ENCODE measurements at places on chromosomes 7 and 10.
A peak's percentile ranks its signal among the peaks of the same experiment; 100 is the strongest.

DNA sequence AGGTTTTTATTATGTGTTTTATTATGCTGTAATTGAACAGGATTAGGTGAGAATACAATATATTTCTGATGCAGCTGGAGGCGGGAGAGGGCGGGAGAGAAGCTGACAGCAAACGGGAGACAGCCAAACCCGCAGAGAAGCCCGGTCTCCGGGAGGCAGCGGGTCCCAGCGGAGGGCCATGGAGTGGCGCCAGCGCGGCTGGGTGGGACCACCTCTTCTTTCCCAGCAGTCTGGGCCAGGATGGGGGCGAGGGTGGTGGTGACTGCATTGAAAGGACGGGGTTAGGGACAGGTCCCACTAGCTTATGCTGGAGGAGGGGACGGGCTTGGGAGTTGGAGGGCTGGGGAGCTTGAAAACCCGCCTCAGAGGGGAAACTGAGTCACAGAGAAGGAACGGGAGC lies 14.5 kb upstream of the KAZALD1 start:
- DNase-seq = no peak

GRCh38 chr10:12938271-12938670 lies 63.2 kb downstream of the CCDC3 start:
- no peak for DNase-seq

- DNase-seq = no peak
These were observed 7.1 kb downstream of the ZSCAN25 start for GRCh38 chr7:99623702-99624447.

GRCh38 chr7:51645255-51645654 lies 328.6 kb upstream of the COBL start:
- DNase-seq = no peak

GRCh38 chr10:1920941-1921340 lies 183.6 kb upstream of the ADARB2 start:
- no peak for DNase-seq

DNA sequence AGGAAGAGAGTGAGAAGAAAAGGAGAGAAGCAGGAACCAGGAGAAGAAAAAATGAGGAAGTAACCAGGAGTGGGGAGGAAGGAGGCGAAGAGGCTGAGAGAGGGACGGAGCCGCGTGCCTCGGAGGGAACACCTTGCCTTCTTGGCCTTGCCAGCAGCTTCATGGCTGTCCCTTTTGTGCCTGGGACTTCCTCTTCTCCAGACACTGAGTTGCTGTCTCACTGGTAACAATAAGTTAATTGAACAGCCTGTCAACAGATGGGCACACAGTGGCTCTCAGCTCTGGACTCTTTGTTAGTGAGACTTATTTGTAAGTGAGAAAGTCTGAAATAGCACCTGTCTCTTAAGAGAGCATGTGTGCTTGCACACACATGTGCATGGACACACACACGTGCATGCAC lies 83.2 kb downstream of the GATA3 start:
- peak; percentile 29 for DNase-seq

GRCh38 chr7:115689941-115690340 lies 340.6 kb downstream of the TFEC start:
- DNase-seq = no peak

DNA sequence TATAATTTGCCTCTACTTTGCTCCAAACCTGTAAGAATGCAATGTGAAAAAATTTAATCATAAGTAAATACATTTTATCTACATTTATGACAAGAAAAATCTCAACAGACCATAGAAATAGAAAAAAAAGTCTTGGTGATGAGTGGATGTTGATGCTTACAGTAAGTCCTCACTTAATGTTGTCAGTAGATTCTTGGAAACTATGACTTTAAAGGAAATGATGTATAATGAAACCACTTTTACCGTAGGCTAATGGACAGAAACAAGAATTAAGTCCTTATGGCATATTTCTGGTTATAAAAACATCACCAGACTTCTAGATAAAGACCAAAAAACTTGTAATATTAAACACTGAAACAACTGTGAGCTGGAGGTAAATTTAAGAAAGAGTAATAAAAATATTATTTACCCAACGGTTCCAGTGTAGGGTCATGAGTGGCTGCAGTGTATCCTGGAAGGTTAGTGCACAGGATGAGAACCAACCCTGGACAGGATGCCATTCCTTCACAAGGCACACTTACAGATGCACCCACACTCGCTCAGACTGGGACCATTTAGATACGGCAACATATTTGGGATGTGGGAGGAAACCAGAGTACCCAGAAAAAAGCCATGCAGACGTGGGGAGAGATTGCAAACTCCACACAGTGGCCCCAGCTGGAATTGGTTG lies 76.3 kb downstream of the GLCCI1 start:
- DNase-seq = no peak

DNA sequence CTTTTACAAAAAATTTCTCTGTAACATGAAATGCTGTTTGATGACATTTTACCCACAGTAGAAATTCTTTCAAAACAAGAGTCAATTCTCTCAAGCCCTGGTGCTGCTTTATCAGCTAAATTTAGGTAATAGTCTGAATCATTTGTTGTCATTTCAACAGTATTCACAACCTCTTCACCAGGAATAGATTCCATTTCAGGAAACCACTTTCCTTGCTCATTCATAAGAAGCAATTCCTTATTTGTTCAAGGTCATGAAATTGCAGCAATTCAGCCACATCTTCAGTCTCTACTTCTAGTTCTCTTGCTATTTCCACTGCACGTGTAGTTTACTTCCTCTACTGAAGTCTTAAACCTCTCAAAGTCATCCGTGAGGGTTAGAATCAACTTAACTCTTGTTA lies 14.1 kb downstream of the STAG3 start:
- DNase-seq = peak; percentile 25

- no peak for DNase-seq
These were observed 223.3 kb downstream of the MLLT10 start for GRCh38 chr10:21757185-21757901.

- DNase-seq = no peak
These were observed 5.7 kb downstream of the MTURN start for GRCh38 chr7:30140456-30140855.

DNA sequence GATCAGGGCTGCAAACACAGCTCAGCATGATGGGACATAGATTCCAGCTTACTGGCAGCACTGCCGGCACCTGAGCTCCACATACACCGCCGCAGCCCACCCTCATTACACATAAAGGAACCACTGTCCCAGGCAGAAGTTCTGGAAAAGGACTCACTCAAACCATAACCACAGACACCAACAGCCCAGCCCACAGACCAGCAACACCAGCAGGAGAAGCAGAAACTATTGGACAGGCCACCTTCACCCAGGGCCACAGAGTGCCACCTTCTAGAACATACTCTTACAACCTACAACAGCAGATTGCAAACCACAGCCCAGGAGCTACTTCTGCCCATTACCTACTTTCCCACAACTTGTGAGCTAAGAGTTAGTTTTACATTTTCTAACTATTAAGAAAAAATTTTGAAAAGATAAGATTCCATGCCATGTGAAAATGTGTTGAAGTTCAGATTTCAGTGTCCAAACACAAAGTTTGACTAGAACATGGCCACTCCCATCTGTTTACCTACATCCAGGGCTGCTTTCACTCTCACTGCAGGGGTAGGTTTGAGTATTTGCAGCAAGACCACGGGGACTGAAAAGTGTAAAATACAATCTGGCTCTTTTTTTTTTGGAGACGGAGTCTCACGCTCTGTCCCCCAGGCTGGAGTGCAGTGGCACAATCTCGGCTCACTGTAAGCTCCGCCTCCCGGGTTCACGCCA lies 153.0 kb downstream of the TNS3 start:
- no peak for DNase-seq

GRCh38 chr7:66720561-66720960 lies 20.0 kb upstream of the RABGEF1 start:
- DNase-seq = peak; percentile 74

- DNase-seq = peak; percentile 10
These were observed 4.2 kb downstream of the SUN1 start for GRCh38 chr7:836429-836828.

- DNase-seq = no peak
These were observed 179.5 kb upstream of the PLXNA4 start for GRCh38 chr7:132755538-132756483.

GRCh38 chr7:16345979-16346958 lies 75.1 kb downstream of the CRPPA start:
- DNase-seq = no peak

DNA sequence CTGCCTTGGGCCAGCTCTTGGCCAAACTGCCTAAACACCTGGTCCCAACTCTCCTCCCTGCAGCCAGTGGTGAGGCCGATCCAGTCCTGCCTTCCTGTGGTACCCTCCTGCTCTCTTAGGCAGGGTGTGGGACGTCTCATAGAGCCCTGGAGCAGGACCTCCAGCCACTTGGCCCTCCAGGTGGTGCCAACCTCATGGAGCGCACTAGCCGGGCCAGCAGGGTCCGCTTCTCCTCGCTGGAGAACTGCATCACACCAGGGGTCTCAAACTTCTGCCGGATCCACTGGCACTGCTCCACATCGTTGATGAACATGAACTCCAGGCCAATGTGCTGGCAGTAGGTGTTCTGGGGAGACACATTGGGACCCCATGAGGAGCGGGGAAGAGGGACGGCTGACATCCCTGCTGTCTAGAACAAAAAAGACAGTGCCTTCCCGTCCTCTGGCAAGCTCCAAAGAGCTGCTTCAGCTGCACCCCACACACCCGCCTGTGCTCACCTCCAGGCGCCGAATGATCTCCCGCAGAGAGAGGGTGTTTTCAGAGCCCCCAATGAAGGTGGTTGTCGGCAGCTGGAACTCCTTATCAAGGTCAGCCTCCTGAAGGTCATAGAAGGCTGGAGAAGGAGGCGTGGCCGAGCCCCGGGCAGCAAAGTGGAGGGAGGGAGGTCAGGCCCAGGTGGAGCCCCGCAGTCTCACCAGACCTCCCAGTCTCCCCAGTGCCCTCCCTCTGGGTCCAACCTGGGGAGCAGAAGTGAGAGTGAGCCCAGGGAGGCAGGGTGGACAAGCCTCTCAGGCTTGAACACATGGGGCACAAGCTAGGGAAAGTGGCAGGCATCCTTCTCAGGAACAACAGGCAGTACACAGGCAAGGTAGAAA lies 10.2 kb downstream of the OGDHL start:
- DNase-seq = no peak

- DNase-seq = no peak
These were observed 35.8 kb upstream of the EN2 start for GRCh38 chr7:155422151-155422550.

DNA sequence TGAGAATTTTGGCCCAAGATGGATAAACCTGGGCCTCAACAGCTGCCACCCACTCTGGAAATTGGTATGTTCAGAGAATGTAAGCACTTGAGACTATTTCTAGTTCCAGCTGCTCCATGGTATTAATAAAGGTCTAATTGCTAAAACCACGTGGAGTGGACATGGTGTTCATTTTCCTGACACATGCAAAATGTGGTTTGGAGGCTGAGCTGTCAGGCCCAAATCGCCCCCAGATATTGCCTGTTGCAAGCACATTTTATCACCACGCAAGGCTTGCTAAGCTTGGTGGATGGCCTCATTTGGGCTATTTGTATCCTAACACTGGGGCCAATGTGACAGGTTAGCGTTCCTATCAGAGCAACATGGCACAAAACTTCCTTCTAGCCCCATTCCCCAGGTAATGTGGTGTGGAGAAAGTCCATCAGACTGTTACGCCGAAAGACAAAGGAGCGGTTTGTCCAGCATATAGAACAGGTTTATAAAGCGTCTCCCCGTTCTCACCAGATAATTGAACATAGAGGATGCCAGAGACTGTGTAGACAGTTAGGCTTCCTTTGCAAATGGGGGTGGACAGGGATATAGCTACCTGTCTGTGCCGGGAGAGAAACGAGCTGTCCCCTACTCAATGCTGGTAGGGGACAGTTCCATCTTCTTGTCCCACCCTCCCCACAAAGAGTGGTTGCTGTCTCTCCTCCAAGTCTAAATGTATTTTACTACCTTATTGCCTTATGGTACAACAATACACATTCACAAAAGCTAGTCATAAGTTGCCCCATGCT lies 78.0 kb upstream of the ANKRD1 start:
- DNase-seq = no peak

DNA sequence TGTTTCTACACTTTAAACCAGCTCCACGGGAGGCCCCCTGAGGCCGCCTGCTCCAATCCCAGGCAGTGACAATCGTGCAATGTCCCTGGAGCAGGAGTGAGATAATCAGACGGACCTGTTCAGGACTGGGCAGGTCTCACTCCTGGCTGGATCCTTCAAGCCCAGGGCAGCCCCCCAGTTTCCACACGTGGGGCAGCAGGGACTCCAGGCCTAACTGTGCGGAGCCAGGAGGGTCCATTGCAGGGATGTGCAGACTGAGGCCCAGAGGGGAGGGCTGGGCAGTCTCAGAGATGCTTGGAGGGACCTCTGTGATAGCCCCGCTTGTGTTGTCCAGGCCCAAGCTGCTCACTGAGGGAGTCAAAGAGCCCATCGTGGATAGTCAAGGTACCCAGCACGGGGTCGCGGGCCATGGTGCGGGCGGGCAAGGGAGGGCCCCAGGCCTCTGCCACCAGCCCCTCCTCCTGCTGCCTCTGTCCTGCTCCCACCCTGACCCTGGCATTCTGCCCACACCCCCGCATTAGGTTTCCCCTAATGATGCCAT lies 110.5 kb upstream of the KCTD7 start:
- DNase-seq = no peak

DNA sequence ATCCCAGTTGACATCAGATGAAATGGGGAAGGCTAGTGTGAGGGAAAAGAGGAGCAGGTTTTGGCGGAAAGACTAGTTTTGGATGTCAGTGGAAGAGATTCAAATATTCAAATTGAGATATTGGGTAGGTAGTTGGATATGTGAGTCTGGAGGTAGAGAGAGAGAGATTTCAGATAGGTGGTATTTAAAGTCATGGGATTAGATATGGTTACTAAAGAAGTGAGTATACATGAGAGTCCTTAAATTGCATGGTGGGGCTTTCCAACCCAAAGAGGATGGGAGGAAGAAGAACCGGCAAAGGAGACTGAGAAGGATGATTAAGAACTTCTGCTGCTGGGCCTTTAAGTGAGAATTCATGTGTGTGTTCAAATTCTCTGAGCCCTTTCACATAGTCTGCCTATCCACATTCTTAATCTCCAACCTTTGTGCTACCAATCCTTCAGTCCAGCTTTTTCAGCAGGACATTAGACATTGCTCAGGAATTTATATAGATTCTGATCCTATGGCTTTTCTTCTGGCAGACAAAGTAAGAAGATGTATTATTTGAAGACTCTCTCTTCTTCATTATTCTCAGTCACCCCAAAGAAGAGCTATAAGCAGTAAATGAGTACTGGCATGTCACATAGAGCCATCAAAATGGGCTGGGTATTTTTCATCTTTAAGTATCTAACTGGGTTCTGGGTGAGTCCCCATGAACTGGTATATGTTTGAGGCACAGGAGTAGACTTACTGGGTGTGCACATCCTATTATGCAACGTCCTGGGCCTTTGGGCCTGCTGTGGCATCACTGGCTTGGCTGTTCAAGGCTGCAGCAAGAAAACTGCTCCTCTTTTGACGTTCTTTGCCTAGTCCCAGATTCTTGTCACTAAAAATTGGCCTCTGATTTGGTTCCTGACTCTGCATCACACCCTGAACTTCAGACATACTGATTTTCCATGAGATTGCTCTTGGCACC lies 33.6 kb downstream of the ST7 start:
- DNase-seq = no peak

DNA sequence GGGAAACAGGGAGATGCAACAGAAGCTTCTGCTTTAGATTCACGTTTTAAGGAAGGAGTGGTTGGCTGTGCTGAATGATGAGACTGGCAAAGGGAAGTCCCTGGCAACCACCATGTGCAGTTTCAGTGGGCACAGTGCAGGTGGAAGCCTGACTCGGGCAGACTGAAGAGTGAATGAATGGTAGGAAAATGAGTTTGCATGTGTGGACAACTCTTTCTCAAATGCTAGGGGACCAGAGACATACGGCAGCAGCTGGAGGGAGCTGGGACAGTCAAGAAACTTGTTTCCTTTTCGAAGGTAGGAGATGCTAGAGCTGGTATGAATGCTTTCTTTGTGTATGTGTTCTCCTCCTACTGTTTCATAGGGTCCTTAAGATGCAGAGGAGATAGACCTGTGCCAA lies 29.0 kb downstream of the PODXL start:
- DNase-seq = peak; percentile 22

All from inflammatory macrophage treated with lipopolysaccharide for 1 hour (primary cell).